Muscle of back (tissue), 13 donors: ENCODE measurements at places on chromosomes 3 and 15. TPM values are rescaled to one million over a fixed set of nuclear protein-coding genes. Genes with fewer than 3 reads are reported as not detected.

C15orf62 gene
- polyA plus RNA-seq: 0.98 TPM

DNA sequence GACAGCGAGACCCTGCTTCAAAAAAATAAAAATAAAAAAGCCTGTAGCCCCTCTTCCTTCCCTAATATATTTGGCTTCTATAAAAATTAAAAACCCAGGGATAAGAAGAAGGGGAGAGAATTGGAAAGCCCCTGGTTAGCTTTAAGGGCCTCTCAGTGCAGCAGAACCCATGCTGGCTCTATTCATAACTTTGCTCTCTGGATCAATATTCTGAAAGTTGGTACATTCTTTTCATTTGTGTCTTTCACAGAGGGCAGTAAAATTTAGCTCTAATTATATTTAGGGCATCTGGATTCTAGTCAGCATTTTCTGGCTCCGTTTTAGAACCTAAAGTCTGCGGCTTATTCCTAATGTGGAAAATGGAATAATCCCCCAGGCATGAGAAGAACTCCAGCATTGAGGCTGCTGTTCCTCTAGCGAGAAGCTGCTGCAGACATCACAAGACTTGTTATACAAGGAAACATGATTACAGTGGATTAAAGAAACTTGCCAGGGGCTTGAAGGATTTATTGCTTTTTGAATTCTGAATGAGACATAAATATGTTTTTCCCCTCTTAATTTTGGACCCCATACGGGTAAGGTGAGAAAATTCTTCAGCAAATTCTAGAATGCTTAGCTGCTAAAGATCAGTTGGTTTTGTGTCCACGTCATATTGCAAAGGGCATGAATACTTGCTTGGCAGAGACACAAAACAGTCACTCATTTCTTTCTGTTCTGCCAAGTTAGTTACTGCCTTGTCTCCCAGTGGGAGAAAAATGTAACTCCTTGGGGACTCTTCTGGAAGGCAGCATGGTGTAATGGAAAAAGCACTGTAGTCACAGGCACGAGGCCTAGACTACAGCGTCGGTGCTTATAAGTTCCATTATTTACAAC lies 177.7 kb downstream of the VGLL4 start:
- DNase-seq: peak; percentile 84

BBX gene
- 52.6 TPM for polyA plus RNA-seq

DNA sequence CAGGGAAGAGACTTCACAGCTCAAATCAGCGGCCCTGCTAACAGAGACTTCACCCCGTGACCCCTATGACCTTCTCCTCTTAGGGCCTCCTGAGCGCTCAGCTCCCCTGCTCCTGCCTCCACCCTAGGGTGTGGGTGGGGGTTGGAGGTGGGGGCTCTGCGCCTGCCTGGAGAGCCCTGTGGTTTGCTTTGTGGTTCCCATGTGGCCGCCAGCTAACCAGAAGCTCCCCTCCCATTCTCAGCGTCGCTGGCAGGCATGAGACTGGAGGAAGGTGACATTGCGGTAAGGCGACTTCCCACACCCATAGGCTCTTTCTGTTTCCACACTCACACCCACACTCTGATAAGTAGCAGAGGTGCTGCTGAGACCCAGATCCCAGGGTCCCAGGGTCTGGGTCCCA lies 27.6 kb downstream of the XYLB start:
- no peak for DNase-seq

DNA sequence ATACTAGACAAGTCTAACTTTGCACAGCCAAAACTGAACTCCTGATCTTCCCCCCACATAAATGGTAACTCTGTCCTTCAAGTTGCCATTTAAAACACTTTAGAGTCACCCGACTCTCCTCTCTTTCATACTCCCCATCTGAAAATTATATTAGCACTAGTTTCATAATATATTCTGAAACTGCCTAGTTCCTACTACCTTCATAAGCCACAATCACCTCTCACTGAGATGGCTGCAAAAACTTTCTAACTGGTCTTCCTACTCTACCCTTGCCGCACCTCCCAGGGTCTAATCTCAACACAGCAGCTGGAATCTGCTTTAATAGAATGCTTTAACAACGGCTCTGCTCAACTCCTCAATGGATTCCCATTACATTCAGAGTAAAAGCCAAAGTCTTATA lies 55.0 kb downstream of the GLB1 start:
- no peak for DNase-seq

GOLGA6L4 gene
- 9.0 TPM for polyA plus RNA-seq

DNA sequence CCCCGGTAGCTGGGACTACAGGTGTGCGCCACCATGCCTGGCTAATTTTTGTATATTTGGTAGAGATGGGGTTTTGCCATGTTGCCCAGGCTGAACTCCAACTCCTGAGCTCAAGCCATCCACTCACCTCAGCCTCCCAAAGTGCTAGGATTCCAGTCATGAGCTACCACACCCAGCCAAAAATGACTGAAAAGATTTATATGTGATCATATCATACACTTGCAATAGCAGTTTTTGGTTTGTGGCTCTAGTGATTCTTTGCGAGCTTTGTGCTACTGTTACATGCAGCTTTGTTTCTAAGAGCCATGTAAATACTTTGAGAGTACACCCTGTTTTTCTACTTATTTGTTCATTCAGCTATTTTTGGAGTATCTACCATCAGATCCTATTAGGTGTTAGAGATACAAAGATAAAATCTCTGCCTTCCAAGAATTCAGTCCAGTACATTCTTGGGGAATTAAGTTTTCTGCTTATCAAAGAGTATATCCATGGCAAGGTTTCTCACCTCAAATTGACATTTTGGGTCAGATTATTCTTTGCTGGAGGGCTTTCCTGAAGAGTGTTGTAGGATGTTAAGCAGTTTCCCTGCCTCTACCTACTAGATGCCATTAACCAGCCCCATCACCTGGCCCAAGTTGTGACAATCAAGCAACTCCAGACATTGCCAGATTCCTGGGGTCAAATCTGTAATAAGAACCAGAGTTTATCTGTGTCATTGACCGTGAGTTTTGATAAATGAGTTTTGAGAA lies 15.0 kb downstream of the SNAP23 start:
- no peak for DNase-seq

DNA sequence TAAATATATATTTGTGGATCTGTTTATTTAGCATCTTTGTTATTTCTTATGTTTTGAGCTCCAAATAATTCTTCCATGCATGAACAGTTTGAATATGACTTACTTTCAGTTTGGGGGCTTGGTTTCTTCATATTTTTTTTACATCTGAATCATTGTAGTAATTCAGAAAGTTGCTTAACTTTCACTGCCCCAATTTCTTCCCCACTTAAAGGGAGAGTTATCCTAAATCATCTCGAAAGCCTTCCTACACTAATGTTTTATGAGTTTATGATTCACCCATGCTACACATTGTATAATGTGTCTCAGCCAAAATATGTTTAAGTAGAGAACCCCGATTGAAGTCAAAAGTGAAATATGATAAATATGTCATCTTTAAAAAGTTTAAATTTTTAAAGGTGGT lies 47.8 kb downstream of the SPRED1 start:
- no peak for DNase-seq

RHCG gene
- polyA plus RNA-seq: 0.55 TPM
